ENCODE measurements at places on chromosomes 4 and X.

GRCh38 chr4:139300431-139301112 is 733 bp upstream of the NAA15 start:
- DNase-seq, result peak; percentile 4

- DNase-seq, result peak; percentile 31
Observed at GRCh38 chrX:7170898-7171297, 22.9 kb upstream of the PUDP start.

DNA sequence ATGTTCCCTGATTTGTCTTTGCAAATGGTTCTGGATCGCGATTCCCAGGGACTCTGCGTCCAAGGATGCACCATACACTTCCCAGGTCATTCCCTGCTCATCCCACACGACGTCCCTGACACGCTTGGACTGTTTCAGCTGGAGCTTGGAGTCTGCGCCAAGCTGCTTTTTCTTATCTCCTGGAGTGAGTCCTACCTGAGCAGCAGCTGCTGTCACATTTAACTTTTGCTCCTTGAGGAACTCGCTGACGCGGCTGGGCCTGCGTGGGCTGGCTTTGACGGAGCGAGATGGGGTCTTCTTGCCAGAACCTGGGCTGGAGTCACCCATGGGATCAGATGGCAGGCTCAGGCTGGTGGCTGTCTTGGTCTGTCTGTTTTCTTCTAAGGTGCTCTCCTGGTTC is 59.6 kb downstream of the GPRIN3 start:
- no peak for DNase-seq

- no peak for DNase-seq
Observed at GRCh38 chrX:148664995-148665394, 164.6 kb downstream of the AFF2 start.

DNA sequence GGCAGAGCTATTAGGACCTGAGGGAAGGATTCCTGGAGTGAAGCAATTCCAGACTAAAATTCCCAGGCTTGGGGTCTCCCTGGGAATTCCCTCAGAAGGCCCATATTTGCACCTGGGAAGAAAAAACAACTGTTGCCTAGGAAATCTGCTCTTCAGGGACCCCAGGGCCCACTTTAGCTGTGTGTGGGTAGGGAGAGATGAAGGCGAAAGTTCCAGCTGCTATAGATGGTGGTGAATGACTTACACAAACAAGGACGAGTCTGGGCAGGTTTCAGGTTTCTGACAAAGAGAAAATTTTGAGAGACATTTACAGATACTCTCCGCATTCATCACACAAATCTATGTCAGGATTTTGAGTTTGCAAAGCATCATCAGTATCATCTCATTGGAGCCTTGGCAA is 126.1 kb downstream of the GPC3 start:
- no peak for DNase-seq

DNA sequence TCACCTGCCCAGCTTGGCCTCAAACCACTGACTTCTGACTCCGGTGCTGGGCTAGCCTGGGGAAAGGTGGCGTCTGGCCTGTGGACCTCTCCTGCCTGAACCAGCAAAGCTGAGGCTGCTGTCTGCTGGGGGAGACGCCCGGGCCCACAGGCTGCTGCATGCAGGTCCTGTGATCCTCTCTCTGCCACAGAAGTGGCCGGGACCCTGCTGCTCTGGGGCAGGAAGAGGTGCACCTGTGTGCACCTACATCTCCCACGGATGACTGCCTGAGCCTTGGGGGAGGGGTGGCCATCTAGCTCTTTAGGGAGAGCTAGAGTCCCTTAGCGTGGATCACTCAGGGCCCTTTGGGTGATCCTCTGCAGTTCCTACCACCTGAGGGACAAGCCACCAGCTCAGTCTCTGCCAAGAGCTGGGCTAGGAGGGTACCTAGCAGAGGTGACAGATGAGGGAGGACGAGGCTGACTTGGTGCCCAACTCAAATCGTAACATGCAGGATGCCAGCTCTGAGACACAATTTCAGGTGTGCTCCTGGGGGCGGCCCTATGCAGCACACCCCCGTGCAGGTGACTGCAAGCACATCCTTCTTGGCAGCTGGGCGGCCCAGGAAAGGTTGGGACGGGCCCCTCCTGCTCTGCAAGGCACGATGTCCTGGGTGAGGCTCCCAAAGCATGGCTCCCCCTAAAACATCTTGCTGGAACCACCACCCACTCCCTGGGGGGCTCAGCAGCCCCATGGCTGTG is 22.5 kb downstream of the LETM1 start:
- no peak for DNase-seq

GRCh38 chr4:110472583-110473329 is 3.2 kb upstream of the ENPEP start:
- DNase-seq, result no peak

DNA sequence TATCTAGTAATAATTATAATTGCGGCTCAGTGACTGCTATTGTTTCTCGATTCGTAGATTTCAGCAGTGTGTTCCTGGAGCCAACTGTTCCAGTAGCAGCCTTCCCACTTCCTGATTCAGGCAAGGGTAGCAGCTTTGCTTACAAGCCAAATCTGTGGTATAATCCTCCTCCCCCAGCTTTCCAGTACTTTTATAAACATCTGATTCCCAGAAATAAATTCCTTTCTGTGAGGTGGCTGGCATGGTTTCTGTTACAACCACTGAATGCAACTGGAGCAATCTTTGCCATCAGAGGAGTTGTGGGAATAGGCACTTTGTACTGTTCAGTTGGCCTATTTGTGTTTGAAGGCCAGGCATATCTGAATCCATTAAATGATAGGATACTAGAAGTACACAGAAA is 80.0 kb downstream of the GLRA3 start:
- no peak for DNase-seq

- DNase-seq, result no peak
Observed at GRCh38 chr4:36446275-36446674, 164.9 kb downstream of the DTHD1 start.

DNA sequence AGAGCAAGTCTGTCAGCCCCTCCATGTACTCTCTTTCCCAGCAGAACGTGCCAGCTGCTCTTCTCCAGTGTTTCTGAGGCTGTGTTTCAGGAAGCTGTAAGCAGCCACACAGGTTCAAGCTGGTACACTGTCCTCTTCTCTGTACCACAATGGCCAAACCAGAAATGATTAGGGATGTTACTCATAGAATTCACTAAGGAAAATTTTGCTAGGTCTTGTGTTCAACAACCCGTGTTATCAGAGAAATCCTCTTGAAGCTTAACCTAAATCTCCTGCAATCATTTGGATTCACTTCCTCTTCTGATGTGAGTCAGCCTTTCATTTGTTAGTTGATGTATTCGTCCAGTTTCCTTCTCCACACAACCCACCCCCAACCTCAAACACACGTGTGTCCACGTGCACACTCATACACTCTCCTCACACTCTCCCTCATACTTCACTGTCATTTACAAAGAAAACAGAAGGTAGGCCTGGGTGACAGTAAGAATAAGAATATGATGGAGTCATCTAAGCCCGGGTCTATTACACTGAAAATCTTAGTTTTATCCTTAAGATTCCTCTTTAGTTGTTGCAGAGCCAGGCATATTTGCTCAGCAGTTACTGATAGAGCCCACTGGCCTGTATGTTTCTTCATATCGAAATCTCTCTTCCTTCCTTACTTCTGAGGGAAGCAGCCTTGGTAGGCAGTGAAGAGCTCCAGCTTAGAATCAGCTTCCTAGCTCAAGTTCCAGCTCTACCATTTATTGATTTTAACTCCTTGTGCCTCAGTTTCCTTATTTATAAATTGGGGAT is 63.4 kb downstream of the DCUN1D4 start:
- DNase-seq, result no peak

DNA sequence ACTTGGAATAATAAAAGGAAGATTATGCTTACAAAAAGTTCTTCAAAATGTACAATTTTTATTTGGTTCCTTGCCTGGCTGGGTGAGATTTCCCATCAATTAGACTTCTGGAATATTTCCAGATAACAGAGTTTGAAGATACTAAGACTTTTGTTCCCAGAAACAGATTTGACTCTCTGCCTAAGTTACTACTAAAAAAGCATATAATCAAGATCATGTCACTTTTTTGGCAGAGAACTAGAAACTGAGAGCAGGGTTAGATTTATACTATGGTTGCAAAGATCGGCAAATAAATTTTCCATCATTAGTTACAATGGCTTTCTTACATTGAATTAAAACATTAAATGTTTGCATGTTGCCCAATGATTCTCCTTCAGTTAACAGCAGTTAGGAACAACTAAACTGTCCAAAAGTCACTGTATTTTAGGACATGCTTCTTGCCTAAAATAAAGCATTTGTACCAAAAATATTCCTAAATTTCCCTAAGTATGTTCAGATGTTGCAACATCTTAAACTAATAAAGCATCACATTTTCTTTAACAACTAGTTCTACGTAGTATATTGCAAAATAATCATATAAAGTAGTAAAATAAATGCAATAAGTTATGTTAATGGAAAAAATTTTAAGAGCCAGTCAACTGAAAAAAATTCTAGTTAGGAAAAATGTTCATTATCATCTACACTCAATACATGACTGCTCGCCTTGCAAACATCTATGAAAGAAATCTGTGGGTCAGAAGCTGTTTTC is 73.0 kb downstream of the SEC24D start:
- no peak for DNase-seq

GRCh38 chr4:16858275-16858752 is 40.1 kb downstream of the LDB2 start:
- DNase-seq, result no peak

DNA sequence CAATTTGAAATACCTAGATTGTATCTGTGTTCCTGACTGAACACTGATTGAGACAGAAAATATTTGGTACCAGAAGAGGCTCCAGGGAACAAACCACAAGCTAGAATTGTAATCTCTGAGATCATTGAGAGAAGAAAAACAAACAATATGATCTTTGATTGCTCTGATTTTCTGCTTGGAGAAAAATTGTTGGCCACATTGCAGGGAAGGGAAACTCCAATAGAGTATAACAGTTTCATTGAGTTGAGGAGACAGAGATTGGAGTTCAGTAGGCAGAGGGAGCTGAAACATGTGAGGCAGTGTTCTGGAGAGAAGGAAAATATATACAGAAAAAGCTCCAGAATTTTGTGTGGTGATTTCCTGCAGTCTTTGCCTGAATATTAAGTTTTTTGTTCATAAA is 158.2 kb downstream of the C4orf33 start:
- DNase-seq, result no peak
